SK-MEL-5 (cell line): ENCODE measurements at places on chromosomes 2 and 18. TPM values are rescaled to one million over a fixed set of nuclear protein-coding genes. Genes with fewer than 3 reads are reported as not detected.

The ALPP gene
- total RNA-seq: not detected in 2 replicates

The TTN gene
- total RNA-seq: under 0.01 TPM in 2 replicates

DNA sequence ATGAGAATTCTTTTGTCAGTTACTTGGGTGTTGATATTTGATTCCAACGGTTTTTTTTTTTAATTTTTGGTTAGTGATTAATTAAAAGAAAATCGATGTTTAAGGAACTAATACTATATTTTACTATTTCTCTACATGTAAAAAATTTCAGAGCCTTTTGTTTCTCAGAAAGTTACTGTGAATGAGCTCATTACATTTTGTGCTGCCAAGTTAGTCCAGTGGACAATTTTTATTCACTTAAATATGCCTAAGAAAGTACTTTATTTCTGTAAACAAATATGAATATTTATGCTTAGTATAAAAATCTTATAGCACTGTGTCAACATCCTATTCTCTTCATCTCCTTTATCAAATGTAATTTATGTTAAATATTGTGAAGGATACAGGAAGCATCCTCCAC, 309.3 kb downstream of the CTNNA2 start:
- DNase-seq: no peak

DNA sequence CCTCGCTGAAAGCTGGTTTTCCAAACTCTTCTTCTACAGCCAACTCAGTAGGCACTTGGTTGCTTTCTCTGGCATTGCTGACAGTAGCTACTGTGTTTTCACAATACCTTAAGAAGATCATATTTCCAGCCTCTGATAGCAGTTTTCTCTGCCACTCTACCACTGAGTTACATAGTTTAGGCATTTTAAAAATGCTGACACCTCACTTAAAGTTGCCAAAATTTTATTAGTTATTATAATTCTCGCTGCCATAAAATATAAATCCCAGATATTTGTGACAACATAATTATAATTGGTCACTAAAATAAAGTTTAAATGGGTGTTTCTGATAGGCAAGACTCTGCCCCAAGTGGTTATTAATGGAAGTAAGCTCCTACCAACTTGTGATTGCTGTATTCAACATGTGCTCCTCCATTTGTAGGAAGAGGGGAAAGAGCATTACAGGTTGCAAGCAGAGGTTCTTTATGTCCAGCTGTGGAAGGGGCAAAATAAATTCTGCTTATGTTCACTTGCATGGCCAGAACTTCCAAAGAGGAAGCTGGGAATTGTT, 1202.8 kb downstream of the CNTNAP5 start:
- DNase-seq: no peak

DNA sequence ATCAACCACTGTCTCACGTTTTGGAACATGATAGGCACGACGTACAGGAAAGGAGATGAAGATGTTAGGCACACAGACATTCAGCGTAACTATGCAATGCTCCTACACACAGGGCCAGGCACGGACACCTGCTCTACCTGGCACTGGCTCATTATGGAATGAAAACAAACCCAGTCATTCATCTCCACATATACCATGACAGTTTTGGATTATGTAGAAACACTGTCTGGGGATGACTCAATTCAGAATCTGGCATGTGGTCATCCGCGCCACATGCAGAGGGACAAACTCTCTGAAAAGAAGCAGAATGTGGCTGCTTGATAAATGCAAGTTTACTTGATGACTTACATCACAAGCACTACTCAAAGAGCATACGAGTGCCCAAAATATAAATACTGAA, 29.5 kb upstream of the NFU1 start:
- DNase-seq: no peak

- DNase-seq: no peak
Observed at GRCh38 chr2:121746071-121746578, 9.3 kb upstream of the TSN start.

DNA sequence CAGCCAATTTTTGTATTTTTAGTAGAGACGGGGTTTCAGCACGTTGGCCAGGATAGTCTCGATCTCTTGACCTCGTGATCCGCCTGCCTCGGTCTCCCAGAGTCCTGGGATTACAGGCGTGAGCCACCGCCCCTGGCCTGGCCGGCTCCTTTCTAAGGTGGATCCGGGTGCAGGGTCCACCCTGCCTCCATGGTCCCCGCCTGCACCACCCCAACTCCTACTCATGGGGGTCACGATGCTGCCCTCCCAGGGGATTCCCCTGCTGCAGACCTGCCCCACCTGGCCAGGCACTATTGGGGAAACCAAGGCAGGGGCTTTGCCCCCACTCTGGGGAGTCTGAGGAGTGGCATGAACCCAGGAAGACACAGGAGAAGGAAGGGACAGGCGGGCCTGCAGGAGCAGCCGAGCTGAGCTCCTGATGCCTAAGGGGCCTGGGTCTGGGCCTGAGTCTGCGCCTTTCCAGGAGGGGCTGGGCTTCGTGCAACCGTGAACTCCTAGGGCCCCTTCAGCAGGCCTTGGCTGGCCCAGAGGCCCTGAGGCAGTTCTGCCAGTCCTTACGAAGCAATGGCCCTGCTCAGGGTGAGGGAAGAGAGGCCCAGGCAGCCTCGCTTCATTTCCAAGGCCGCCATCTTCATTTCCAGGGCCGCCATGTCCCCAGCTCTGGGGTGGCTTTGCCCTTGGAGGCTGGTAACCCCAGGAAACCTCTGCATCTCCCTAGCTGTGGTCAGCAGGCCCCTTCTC, 67.2 kb upstream of the SMAD7 start:
- DNase-seq: no peak

GRCh38 chr2:37324536-37324785, 172 bp downstream of the PRKD3 start:
- peak; percentile 94 for DNase-seq

DNA sequence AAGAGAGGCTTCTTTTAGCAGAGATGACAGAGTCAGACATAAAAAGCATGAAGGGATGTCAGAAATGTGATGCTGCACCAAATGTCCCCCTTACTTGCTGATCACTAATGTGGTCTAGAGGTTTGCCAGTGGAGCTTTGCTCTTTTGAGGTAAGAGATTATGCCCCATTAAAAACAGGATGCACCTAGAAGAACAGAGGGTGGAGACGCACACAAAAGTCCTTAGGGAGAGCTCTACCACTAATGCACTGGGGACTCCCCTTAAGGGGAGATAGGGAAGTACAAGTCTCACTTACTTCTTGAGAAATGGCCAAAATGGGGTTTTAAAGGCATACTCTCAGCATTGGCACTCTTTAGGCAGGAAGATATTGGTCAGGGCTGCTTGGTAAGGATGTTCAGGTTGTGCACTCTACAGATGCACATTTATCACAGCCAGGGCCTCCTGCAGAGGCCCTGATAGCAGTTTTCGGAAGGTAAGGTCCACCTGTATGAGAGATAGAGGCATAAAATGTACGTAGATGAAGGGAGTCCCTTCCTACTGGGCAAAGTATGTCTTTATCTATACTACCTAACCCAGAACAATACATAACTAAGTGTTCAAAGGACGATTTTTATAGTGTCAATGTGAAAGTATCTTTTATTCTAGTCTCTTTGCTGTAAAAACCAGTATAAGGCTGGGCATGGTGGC, 17.0 kb upstream of the SCYGR1 start:
- DNase-seq: no peak

DNA sequence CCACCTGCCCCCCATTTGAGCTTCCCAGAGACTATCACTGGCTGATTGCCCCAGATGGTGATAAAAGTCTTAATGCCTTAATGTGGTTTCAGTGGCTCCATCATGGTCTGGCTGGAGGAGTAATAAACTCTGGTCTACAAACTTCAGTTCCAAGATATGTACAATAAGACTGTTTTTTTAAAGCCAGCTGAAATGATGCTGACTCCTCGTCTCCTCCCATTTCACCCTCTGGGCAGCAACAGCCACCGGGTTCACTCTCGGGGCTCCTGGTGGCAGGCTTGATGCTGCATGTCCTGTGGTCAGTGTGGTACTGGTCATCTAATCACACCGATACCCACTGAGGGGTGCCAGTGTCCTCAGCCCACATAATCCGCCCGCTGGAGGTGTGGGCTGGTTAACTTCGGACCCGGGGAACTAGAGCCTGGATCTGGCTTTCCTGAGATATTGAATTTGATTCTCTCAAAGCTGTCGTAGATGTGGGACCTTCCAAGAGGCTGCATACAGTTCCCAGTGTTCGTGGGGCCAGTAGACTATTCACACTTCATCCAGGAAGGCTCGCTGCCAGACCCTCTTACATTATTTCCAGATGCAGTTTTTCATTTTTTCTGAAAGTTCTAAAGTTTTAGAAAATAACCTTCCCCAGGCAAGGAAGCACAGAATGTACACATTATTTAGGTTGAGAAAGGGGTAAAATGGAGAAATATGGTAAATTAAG, 95.3 kb downstream of the GALR1 start:
- DNase-seq: no peak

- peak; percentile 55 for DNase-seq
Observed at GRCh38 chr18:74652392-74652988, 54.8 kb downstream of the ZNF407 start.
